ENCODE measurements at places on chromosomes 3 and 15.

DNA sequence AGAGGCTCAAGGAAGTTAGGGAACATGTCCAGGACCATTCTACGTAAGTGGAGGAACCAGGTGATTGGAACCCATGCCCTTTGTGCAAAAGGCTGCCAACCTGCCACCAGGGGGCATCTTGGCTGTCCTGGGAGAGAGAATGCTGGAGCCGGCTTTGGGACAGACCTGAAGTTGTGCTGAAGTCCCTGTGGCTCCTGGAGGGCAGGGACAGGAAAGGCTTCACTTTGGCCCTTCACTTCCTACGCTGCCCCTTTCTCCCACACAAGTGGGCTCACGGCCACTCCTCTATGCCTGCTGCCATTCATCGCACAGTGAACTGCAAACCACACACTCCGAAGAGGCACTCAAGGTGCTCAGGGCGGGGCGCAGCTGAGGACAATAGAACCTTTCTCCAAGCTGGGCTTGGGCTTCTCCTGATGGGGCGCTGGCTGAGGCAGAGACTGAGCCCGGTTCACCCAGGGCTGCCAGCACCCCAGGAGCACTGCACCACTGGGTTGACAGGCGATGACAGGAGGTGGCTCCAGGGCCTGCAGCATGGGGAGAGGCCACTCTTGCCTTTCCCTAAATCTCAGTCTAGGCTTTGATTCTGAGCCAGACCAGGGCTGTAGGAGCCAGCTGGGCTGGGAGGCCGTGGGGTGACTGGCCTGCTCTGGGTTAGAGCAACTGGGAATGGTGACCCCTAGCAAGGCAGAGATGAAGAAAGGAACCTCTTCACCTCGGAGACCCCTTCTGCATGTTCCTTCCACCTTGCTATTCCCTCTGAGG, 8.4 kb downstream of the SHF start:
- DNase-seq, result peak; percentile 61

DNA sequence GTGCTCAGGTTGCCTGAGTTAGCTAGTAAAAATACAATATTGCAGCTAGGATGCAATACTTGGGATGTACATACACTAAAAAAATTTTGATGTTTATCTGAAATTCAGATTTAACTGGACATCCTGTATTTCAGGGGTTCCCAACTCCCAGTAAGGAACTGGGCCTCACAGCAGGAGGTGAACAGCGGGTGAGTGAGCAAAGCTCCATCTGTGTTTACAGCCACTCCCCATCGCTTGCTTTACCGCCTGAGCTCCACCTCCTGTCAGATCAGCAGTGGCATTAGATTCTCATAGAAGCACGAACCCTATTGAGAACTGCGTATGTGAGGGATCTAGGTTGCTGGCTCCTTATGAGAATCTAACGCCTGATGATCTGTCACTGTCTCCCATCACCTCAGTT, 285.1 kb upstream of the PROK2 start:
- DNase-seq, result no peak

DNA sequence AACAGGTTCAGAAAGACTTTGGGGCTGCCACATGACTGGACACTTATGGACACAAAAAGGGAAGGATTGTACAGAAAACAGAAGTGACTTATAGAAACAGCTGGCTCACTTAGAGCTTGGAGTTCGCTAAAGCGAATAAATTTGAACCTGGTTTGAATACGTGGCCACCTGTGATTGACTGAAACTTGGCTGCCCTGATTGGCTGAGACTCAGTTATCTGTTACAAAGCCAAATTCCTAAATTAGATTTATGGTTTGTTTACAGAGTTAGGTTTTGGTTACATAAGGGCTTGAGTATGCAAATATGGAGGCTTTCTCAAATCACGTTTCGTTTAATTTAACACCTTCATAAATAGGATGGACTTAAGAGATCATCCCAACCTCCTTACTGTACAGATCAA, 270.2 kb downstream of the THSD4 start:
- DNase-seq, result no peak

DNA sequence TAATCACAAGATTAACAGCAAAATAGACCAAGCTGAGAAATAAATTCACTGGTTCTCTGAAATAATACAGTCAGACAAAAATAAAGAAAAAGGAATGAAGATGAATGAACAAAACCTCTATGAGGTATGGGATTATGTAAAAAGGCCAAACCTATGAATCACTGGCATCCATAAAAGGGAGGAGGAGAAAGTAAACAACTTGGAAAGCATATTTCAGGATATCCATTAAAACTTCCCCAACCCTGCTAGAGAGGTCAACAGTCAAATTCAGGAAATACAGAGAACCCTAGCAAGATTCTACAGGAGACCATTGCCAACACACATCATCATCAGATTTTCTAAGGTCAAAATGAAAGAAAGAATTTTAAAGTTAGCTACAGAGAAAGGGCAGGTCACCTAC, 649.7 kb upstream of the CBLB start:
- no peak for DNase-seq

- DNase-seq, result no peak
These were observed 93.2 kb downstream of the CACNA2D3 start for GRCh38 chr3:54215521-54215920.

DNA sequence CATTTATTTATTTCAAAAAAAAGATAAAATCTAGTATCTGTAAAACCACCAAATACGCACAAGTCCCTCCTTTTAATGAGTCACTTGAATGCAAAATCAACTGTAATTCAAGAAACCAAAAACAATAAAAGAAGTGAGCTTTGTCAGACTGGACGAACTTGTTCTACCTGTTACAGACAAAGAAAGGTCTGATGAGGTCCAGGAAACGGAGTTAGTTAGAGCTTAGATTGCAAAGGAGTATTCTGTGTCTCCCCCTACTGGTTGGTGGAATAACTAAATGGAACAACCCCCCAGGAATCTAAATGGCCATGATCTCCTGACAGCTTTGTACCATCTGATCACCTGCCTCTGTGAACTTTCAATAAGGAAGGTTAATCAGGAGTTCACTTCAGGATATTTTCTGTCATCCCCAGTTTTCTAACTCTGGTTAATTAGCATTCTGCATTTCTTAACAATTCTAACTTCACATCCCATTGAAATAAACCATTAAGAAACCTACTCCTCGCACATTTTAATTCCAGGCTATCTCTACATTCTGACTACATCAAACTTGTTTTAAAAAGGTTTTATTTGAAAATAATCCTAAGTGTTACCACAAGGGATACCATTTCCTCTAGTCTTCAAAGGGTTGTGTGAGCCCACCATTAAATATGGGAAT, 333.0 kb upstream of the SATB1 start:
- DNase-seq, result no peak

DNA sequence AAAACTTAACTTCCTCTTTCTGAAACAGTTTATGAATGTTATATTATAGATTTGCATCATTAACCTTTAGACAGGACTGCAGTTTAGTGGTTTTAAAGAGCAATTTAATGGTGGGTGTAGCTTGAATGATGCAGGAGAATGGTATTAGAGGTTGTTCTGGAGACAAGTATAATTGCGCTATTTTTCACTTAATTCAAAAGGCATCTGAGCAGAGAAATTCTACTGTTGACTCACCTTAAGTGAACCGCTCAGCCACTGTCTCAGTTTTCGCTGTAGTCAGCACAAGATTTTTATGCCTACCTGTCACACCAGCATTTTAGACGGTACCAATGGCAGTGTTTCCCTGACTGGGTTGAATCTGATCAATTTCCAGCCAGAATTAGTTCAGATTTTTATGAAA, 348.8 kb upstream of the DCBLD2 start:
- no peak for DNase-seq

GRCh38 chr15:42059661-42060476, 34.5 kb downstream of the PLA2G4D start:
- DNase-seq, result peak; percentile 73

- no peak for DNase-seq
These were observed 287.4 kb upstream of the CTNNB1 start for GRCh38 chr3:40911928-40912327.

DNA sequence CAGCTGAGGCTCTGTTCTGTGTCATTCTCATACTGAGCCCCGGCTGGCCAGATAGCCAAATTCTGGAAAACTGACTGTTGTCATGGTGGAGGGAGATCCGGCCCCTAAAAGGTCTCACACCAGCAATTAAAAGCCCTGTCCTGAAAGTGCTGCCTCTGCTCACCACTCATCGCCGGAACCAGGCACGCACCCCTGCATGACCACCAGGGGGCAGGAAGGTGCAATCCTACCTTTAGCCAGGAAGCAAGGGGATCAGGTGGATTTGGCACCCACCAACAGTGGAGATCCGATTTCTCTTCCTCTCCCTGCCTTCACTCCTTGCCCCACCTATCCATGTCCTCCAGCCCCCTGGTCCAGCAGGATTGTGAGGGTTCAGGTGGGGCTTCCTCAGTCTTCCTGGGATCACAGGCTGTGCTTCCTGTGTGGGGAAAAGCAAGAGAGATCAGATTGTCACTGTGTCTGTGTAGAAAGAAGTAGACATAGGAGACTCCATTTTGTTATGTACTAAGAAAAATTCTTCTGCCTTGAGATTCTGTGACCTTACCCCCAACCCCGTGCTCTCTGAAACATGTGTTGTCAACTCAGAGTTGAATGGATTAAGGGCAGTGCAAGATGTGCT, 16.1 kb upstream of the CACNA2D2 start:
- peak; percentile 68 for DNase-seq

All from T-helper 9 cell (primary cell).